ENCODE measurements at places on chromosomes 16 and 17. TPM values are rescaled to one million over a fixed set of nuclear protein-coding genes. Genes with fewer than 3 reads are reported as not detected.

DNA sequence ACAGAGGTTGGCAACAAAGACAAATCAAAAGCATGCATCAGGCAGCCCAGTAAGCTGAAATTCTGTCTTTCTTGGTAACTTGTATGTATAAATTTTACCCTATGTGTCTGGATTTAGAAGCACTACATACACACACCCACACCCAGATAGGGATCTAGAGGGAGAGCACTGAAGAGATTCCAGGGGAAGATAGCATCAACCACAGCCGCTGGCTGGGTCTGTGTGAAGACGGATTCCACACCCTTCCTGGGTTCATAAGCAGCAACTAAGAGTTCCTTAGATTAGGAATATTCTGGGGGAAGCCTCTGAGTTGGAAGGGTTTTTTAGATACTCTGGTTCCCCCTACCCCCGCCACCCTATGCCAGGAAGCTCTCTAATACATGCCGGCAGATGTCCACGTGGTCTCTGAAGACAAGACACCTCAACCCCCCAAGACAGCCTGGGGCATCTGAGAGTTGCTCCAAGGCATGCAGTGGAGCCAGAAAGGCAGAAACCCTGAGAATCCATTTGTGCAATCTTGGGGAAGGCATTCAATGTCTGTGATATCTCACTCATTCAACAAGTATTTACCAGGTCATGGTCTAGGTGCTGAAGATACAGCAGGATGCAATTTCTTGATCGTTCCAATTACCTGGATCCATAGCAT is 86.4 kb downstream of the NOG start:
- DNase-seq: no peak

DNA sequence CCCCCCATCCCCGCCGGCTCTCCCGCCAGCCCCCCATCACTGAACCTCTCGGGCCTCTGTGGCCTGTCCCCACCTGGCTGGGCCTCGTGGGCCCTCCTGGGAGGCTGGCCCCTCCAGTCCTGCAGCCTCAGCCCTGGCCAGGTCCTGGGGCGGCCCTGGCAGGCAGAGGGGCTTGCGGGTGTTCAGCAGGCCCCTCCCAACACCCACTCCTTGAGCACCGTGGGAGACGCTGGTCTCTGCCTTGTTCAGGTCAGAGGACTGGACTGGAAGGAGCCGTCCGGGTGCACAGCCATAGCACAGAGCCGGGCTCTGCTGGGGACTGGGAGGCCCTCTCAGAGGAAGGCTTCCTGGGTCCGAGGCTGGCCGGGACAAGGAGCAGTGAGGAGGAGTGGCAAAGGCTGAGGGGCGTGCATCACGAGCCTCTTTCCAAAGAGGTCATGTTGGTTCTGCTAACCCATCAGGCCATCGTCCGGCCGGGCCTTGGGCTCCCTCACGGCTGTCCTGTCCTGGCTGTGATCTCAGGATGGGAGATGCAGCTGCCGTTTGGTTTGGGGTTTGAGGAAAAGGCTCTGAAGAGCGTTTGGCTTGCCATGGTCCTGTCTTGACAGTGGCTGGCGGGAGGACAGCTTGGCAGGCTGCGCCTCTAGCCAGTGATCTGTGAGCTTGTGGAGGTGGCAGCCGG is 6.3 kb upstream of the PABPN1L start:
- DNase-seq: no peak

The TBC1D3L gene
- total RNA-seq: 30.3 TPM

DNA sequence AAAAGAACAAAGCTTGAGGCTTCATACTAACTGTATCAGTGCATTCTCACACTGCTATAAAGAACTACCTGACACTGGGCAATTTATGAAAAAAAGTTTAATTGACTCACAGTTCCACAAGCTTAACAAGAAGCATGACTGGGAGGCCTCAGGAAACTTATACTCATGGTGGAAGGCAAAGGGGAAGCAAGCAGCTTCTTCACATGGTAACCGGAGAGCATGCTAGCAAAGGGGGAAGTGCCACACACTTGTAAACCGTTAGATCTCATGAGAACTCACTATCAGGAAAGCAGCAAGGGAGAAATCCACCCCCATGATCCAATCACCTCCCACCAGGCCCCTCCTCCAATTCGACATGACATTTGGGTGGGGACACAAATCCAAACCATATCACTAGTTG is 25.3 kb downstream of the CTRB2 start:
- DNase-seq: no peak

Data from dorsolateral prefrontal cortex (tissue), 122 donors.